ENCODE measurements at places on chromosomes 6 and 20.

DNA sequence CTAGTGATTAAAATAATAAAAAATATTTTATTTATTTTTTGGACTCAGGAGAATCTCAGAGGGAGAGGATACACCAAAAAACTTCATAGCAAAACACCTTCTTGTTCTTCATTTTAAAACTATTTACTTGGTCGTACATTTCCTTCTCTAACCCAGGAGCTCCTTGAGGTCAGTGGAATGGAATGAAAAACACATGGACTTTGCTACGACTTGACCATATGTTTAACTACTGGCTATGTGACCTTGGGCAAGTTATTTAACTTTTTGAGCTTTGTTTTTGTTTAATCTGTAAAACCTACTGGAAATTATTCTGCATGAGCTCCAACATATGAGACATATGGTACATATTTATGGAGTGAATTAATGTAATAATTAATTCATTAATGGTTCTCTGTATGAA is 1005.5 kb upstream of the CITED2 start:
- DNase-seq = no peak

GRCh38 chr20:5535125-5535756 is 215.0 kb upstream of the SHLD1 start:
- no peak for DNase-seq

DNA sequence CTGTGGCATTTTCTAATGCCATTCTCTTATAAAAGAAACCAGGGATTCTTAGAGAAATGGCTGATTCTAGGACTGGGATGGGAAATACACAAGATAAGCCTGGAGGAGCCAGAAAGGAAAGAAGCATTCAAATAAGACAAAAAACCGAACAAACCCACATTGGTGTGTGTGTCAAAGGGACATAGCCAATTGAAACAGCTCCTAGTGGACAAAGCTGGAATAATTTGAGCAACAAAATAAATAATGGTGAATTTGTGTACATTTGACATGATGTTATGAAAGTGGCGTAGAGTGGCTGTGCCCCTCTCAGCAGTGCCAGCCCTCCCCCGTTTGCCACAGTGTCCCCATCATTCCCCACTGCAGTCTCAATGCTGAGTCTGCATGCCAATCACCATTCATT is 55.5 kb downstream of the B3GAT2 start:
- DNase-seq = no peak

DNA sequence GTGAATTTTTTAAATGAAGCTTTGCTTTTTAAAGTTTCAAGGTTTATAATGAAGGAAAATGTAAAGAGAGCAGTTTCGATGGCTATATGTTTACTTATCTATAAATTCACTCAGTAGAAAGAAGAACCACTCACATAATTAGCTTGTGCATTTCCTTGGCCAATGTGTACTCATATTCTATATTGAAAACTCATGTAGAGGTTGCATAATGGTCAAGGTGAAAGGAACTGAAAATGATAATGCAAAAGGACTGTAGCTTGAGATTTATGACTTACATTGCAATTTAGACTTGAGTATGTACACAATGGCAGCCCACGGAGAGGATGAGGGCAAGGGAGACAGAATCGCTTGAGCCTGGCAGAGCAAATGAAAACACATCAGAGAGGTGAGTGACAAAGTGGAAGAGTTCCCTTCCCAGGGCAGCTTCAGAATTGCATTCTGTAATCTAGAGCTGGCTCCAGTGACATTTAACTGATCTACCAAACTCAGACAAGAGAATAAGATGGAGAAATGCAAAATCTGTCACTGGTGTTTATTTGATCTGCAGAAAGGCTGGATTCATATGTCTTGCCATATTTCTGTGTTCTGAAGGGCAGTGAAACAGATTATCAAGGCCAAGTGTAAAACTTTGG is 191.8 kb downstream of the TMEM200A start:
- DNase-seq = no peak

DNA sequence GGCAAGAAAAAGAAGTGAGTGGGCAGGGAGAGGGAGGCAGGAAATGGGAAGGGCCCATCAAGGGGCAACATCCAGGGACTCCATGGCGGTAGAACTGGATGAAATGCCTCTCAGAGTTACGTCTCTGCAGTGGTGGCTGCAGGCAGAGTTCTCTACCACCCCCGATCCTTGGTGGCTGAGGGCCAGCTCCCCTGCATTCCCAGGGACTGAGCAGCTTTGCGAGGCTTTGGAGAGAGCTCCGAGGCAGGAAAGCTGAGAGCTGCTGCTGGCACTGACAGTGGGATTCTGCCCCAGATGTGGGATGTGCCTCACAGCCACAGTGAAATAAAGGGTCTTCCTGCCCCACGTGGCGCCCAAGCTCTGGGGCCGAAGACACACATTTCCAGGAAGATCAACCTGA is 236.6 kb downstream of the SLC24A3 start:
- no peak for DNase-seq

- DNase-seq = no peak
Observed at GRCh38 chr20:4135385-4136077, 120.2 kb upstream of the RNF24 start.

GRCh38 chr6:3364391-3364790 is 92.5 kb downstream of the SLC22A23 start:
- DNase-seq = no peak

- no peak for DNase-seq
Observed at GRCh38 chr20:40451552-40451951, 237.5 kb downstream of the MAFB start.

- no peak for DNase-seq
Observed at GRCh38 chr20:48795732-48796131, 32.1 kb downstream of the PREX1 start.

DNA sequence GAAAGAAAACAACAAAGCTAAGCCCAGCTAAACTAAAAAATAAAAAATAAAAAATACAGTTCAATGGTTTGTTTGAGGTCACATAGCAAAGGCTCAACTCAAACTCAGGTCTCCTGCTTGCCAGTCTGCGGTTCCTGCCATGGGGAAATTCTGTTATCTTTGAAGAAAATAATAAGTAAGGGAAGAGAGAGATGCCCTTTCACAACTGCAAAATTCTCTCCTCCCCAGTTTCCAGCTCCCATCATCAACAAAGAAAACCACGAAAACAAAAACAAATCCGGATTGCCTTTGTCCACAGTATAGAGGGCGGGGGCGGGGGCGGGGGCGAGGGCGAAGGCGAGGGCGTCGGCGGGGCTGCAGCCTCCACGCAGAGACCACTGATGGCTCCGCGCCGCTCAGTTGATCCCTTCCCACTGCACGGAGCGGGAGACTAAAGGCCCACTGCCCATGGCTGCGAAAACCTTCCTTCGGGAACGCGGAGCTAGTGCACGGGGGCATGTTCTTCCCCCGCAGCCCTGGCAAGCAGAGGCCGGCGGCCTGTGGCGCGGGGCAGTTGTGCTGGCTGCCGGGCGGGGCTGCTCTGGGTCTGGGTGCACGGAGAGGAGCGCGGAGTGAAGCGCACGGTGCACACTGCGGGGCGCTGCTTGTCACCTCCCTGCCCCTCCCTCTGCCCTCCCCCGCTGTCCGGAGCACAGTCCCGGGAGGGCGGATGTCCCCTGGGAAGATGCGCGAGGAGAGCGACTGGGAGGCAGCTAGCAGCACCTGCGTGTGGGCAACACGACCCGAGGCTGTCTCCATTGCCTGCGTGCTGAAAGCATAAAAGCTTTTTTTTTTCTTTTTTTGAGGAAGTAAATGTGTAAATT is 54.1 kb upstream of the TPD52L1 start:
- DNase-seq = no peak

DNA sequence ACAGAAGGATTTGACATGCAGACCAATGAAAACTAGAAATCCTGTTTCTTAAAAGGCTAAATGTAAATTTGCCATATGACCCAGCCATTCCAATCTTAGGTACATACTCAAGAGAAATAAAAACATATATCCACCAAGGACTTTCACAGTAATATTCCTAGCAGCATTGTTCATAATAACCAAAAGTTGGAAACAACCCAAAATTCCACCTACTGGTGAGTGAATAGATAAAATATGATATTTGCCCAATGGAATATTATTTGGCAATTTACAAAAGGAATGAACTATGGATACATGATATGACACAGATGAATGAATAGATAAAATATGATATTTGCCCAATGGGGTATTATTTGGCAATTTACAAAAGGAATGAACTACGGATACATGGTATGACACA is 22.7 kb downstream of the MTCL3 start:
- no peak for DNase-seq

- DNase-seq = no peak
Observed at GRCh38 chr6:153043719-153044118, 41.2 kb upstream of the MTRF1L start.

Measured in central memory CD8-positive, alpha-beta T cell (primary cell).